Activated T-cell treated with anti-CD3 and anti-CD28 coated beads, Interleukin-2, amount 50 U/mL, for 72 hours (primary cell): ENCODE measurements at places on chromosomes 6 and 20.

- DNase-seq: no peak
Measured at GRCh38 chr6:55405474-55406235, 78.4 kb downstream of the GFRAL start.

- no peak for DNase-seq
Measured at GRCh38 chr6:5205035-5205507, 55.7 kb downstream of the LYRM4 start.

- DNase-seq: no peak
Measured at GRCh38 chr6:119171088-119171841, 92.8 kb upstream of the FAM184A start.

- DNase-seq: no peak
Measured at GRCh38 chr20:33810259-33810658, 889 bp upstream of the CHMP4B start.

DNA sequence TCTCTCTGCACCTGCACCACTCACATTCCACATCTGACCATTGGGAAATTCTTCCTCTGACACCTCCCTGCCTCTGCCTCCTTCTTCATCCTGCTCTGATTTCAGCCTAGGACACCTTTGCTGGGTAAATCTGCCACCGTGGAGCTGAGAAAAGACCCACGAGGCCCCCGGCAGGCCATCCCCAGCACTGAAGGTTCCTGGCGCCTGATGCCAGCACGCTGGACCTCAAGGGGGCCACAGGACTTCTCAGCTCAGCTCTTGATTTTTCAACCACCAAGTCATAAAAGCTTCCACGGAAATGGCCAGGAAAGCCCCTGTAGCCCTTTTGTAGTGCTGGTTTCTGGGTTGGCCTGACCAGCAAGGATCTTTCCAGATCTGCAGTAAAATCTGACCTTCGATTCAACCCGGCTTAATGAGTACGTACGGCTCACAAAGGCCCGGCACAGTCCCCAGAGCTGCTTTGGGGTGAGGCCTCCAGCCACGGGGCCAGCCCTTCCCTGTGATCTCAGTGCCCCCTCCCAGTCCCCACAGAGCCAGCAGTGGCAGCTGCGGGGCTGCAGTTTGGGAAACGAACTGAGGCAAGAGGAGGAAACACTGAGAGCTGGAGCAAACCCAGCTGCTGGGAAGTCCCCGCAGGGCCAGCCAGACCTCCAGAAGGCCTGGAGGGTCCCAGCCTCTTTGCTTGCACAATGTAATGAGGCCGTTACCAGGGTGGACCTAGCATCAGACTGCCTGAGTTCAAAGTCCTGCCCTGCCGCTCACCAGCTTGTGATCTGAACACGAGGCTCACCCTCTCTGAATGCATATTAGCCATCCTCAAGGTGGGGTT is 157.5 kb downstream of the BMP7 start:
- DNase-seq: no peak

DNA sequence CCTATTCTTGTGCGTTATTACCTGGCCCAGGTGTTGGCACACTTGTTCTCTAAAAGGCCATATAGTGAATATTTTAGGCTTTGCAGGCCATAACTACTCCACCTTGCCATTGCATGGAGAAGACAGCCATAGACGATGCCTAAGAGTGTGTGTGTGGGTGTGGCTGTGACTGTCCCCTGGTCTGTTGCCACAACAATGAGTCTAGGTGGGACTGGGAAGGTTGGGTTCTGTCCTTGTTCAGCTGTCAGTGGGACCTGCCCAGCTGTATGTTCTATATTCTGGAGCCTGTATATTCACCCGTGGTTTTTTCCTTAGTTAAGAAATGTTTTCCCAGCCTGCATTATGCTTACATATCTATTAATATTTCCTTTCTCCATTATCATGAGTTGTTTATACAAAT is 38.6 kb downstream of the CEP43 start:
- DNase-seq: no peak

DNA sequence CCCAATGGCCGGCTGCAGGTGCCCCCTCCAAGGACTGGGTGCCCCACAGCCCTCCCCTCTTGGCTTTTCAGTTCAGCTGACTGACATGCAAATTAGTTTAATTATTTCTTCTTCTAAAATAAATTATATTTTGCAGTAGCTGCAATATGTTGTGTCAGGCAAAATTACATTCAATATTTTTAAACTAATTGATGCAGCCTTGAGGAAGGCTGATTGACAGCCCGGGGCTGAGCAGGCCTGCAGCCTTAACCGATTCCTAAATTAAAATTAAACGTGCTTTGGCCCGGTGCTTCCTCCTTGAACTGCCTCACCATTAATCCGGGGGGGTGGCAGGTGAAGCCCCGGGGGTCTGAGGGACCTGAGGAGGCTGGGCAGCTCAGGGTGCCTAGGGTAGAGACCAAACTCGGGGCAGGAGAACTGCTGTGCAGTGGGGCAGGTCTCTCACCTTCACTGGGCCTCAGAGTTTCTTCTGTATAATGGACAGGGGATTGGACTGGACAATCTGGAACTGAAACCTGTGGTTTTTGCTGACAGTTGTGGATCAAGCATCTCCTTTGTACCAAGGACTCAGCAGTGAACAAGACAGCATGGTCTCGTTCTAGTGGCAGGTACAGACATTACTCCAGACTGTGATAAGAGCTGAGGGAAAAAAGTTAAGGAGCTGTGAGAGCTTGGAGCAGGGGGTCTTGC is 72.5 kb downstream of the CD40 start:
- no peak for DNase-seq

- DNase-seq: no peak
Measured at GRCh38 chr6:157339432-157339831, 16.1 kb upstream of the TMEM242 start.

GRCh38 chr6:168156742-168157265 is 77.8 kb upstream of the FRMD1 start:
- DNase-seq: no peak

DNA sequence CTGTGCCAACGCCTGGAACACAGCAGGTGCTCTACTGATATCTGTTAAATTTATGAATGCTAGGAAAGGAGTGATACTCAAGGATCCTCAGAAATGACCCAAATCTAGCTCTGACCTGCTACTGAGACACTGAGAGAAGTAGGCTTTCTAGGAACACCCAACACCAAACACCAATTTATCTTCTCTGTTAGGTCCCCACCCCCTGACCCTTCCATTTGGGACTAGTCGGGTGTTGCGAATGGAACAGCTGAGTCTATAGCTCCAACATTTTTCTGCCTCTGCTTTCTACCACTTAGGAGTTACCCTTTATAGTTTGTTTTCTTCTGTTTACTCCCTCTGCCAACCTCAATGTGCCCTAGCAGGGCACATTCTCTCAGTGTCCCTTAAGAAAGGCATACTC is 24.0 kb downstream of the CPNE1 start:
- no peak for DNase-seq

DNA sequence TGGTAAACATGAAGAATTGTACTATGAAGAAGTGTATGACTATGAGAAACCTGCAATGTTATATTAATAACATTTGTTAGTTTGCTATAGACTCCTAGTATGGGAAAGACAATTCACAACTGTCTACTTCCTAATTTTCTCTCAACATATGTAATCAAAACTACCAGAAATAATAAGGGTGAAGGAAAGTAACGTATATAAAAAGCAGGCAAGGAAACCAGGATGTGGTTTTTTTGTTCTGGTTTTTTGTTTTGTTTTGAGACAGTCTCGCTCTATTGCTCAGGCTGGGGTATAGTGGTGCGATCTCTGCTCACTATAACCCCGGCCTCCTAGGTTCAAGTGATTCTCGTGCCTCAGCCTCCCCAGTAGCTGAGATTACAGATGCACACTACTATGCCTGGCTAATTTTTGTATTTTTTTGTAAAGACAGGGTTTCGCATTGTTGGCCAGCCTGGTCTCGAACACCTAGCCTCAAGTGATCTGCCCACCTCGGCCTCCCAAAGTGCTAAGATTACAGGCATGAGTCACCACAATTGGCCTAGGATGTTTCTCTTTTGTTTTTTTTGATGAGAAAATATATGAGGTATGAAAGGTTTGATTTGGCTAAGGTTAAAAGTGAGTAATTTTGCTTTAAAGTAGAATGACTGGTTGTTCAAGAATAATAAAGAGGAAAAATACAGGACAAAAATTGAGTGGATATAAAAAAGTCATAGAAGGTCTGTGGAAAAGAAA is 83.1 kb downstream of the PTCHD4 start:
- no peak for DNase-seq

DNA sequence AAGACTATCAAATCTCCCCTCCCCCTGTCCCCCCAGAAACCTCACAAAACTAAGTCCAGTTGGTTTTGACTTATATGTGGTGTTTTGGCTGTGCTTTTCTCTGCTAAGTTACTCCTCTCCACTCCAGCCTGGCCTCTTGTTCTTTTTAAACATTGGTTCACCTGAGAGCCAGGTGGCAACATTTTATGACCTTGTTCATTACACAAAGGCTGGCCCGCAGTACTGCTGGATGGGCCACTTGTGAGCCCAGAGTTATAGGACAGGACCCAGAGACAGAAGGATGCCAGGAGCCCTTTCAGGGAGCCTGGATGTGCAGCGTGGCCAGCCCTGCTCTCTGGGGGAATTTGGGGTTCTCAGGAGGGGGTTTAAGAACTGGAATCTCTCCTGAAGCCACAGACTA is 90.0 kb downstream of the RAMACL start:
- DNase-seq: no peak

GRCh38 chr20:32535953-32536823 is 48.9 kb downstream of the NOL4L start:
- peak; percentile 69 for DNase-seq

DNA sequence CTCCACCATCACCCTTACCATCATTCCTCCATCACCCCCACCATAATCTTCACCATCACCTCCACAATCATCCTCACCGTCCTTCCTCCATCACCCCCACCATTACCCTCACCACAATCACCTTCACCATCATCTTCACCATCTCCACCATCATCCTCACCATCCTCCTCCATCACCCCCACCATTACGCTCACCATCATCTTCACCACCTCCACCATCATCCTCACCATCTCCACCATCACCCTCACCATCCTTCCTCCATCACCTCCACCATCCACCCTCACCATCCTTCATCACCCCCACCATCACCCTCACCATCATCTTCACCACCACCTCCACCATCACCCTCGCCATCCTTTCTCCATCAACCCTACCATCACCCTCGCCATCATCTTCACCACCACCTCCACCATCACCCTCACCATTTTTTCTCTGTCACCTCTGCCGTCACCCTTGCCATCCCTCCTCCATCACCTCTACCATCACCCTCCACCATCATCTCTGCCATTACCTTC is 33.1 kb upstream of the MPC1 start:
- DNase-seq: no peak

- DNase-seq: no peak
Measured at GRCh38 chr6:36343109-36343680, 6.5 kb upstream of the BNIP5 start.

DNA sequence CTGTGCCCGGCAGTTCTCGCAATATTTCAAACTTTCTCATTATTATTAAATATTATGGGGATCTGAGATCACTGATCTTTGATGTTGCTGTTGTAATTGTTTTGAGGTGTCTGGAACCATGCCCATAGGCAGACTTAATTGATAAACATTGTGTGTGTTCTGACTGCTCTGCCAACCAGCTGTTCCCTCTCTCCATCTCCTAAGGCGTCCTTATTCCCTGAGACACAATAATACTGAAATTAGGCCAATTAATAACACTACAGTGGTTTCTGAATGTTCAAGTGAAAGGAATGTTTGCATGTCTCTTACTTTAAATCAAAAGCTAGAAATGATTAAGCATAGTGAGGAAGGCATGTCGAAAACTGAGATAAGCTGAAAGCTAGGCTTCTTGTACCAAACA is 7.6 kb downstream of the MAPK14 start:
- no peak for DNase-seq

DNA sequence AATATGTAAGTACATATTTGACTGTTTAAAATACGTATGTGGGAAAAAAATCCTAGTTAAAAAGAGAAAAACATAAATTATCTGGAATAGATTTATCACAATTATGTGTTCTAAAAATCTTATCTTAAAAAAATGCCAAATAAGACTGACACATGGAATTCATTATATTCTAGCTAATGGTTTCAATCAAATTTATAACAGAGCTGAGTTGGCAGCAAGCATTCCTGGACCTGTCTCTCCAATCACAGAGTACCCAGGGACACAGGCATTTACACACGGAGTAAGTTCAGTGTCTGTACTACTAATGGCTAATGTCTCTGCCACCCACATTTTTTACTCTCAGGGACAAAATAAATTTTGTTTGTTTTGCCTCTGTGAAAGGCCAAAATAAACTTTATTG is 122.3 kb downstream of the RPS12 start:
- no peak for DNase-seq

DNA sequence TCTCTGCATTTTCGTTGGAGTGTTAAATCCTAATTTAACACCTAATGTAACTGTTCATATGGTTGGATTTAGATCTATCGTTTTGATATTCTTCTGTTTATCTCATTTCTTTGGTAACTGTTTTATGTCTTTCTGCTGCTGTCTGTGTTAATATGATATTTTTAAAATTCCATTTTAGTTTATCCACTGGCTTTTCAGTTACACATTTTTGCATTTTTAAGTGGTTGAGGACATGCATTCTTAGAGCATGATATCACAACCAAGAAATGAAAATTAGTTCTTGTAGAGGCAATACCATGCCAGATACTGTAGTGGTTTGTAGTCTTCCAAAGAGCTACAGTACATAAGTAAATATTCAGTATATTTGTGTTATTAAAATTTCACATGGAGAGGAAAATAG is 58.6 kb downstream of the LIN28B start:
- DNase-seq: no peak

- peak; percentile 96 for DNase-seq
Measured at GRCh38 chr20:20052074-20052970, at the start of the genes CFAP61 and CRNKL1. CFAP61 (plus strand) TSS chr20:20052532; CDS start chr20:20056654, 4,122 bp downstream. CRNKL1 (minus strand) TSS chr20:20052466; CDS start chr20:20052342, 124 bp downstream.
